MCF 10A (cell line): ENCODE measurements at places on chromosomes 12 and 14. TPM values are rescaled to one million over a fixed set of nuclear protein-coding genes. Genes with fewer than 3 reads are reported as not detected.

Gene SIX6
- total RNA-seq: not detected in 2 replicates

Gene PTGR2
- 9.2 and 13.1 TPM in 2 replicates for total RNA-seq

Gene SLC17A8
- not detected in 2 replicates for total RNA-seq

Gene P2RX2
- total RNA-seq: not detected in 2 replicates

- no peaks in the 10 kb centered on the region for H3K27me3 ChIP-seq
- no peak overlapping the region for H3K27ac ChIP-seq
- no peak overlapping the region for H3K4me3 ChIP-seq
- no peaks in the 10 kb centered on the region for H3K36me3 ChIP-seq
Measured at GRCh38 chr12:77179515-77179914, 114.1 kb upstream of the E2F7 start.

GRCh38 chr14:96629082-96629481, 126.9 kb downstream of the PAPOLA start:
- no peaks in the 10 kb centered on the region for H3K36me3 ChIP-seq
- no peak overlapping the region for H3K27ac ChIP-seq
- peaks cover 6% of the 10 kb centered on the region for H3K27me3 ChIP-seq
- no peak for DNase-seq
- no peaks in the 10 kb centered on the region for H3K4me1 ChIP-seq

DNA sequence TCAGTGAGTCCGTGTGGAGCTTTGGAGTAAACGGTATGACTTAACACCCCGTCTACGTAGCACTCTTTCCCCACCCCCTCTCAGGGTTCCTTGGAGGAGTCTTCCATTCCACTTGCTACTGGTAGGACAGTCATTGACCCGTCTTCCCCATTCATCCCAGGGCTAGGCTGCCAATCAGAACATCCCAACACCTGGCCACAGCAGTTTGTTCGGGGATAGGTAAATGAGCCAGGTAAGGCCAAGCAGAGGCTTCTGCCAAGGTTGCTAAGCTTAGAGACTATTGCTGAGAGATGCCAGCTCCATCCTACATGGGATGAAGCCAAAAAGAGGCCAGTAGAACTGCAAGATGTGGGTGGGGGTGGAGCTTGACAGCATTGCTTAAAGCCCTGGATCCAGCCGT, 130.8 kb downstream of the BCL11B start:
- H3K27ac ChIP-seq: no peak overlapping the region
- no peaks in the 10 kb centered on the region for H3K36me3 ChIP-seq
- DNase-seq: no peak
- H3K27me3 ChIP-seq: peaks cover 15% of the 10 kb centered on the region
- no peak overlapping the region for H3K4me3 ChIP-seq

DNA sequence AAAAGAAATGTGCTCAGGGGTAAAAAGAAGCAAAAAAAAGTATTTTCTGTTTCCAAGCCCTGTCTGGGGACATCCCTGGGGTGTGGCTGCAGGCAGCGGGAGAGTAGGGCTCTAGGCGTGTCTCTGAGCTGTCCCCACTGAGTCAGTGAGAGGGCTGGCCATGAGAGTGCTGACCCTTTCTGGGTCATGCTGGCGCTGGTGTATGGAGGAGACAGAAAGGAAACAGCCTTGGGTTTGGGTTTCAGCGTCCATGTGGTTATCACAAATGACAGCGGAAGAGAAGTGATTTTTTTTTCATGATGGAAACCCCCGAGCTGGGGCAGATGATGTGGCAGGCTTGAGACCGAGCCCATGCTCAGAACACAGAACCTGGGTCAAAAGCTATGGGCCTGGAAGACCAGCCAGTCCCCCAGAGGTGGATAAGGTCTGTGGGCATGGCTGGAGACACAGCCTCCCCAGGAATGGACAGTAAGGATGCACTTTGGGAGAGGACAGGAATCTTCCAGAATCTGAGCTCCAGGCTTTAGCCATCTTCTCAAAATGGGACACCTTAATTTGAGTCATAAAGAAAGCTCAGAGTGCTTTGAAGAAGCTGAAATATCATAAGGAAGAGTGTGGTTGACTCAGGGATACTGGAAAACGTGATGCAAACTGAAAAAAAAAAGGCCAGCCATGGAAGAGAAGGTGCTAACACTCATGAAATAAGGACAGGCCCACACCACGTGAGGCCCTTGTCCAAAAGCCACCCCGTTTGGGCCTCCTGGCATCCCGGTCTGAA, 36.2 kb downstream of the SYNE3 start:
- no peaks in the 10 kb centered on the region for H3K27me3 ChIP-seq
- H3K4me1 ChIP-seq: peaks cover 31% of the 10 kb centered on the region
- H3K27ac ChIP-seq: peak overlapping the region; percentile 3
- H3K4me3 ChIP-seq: no peak overlapping the region

DNA sequence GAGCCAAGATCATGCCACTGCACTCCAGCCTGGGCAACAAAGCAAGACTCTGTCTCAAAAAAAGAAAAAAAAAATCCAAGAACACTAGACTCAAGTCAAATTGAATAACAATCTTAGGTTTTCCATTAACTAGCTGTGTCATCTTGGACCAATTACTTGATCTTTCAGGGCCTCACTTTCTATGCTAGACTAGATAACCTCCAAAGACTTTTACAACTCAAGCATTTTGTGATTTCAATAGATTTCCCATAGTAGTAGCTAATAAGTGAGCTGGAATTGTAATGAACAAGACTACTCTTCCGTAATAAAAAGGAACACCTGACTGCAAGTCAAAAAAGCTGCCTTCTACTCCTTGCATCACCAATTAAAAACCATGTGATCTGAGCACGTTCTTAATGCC, 127.0 kb upstream of the SSTR1 start:
- peaks cover 16% of the 10 kb centered on the region for H3K4me1 ChIP-seq
- no peak overlapping the region for H3K27ac ChIP-seq
- H3K4me3 ChIP-seq: no peak overlapping the region
- no peaks in the 10 kb centered on the region for H3K36me3 ChIP-seq
- no peaks in the 10 kb centered on the region for H3K27me3 ChIP-seq
- DNase-seq: no peak
